Stimulated activated CD4-positive, alpha-beta T cell treated with anti-CD3 and anti-CD28 coated beads, TNF-alpha, amount 100 ng/mL, for 1 hour (primary cell): ENCODE measurements at places on chromosomes 12 and 14.

- no peak for DNase-seq
Observed at GRCh38 chr12:123149501-123150274, 1.2 kb downstream of the PITPNM2 start.

DNA sequence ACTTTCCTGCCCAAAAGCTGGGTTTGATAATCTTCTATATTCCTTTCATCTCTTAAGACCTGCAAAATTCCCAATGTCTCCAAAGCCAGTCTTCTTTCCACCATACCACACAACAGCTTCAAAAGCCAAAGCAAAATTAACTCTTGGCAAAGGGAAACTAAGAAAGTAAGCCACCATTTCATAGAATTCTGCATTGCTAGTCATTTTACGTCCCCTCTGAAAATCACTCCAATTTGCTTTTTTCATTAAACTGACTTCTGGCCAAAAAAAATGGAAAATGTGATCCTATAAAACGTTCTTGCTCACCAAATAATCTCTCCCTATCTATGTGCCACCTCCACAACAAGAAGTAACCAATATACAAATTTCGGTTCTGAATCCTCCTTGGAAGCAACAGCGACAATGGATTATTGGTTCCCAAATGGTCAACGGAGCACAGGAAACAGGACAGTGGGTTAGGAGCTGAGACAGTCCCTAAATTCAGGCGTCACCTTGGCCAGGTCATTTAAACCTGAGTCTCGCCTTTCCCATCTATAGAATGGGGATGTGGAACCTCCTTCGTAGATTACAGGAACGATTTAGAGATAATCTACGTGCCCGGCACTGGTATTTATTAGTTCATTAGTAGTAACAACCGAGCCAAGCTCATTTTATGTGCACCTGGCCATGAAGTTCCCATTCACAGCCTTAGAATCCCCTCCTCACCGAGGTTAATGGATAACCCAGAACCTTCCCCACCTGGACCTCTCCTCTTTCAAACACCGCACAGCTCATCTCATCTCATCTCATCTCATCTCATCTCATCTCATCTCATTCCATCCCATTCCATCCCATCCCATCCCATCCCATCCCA lies 1.2 kb downstream of the NT5DC3 start:
- DNase-seq = no peak

GRCh38 chr12:67647799-67648520 lies 585 bp upstream of the DYRK2 start:
- no peak for DNase-seq

DNA sequence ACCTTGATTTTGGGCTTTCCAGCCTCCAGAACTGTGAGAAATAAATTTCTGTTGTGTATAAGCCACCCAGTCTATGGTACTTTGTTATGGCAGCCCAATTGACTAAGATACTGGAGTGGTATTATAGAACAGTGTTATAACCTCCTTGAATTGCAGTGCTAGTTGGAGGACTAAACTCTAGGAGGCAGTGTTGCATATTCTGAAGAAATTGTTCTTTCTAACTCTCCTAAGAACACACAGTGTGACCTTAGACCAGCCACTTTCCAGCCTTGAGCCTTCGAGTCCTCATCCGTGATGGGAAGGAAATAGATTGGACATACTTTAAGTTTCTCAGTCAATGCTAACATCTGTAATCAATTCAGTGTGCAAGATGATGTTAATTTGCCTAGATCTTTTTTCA lies 22.4 kb upstream of the LRRC10 start:
- no peak for DNase-seq

- DNase-seq = no peak
Observed at GRCh38 chr12:116684891-116685290, 53.0 kb downstream of the SPRING1 start.

DNA sequence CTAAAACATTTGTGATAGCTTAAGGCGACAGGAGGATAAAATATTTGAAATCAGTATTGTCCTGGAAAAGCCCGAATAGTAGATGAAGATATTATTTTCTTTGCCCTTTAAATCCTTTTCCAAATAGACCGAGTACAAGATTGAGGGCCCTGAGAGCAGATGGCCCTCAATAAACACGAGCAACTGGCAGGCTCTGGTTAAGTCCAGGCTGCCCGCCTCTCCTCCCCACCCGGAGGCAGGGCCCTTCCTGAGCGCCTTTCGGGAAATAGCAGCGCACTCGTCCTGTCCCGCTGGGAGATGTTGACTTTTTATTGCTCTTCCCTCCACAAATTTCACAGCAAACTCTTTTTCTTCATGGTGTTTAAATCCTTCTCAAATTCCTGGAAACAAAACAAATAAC lies 50.8 kb upstream of the MAX start:
- no peak for DNase-seq

- DNase-seq = no peak
Observed at GRCh38 chr12:19657118-19657731, 217.9 kb downstream of the AEBP2 start.

- DNase-seq = no peak
Observed at GRCh38 chr12:4556735-4557530, 5.1 kb upstream of the DYRK4 start.

- no peak for DNase-seq
Observed at GRCh38 chr12:80681-81190, 14.2 kb downstream of the IQSEC3 start.

GRCh38 chr12:27207615-27208413 lies 36.3 kb upstream of the STK38L start:
- no peak for DNase-seq

DNA sequence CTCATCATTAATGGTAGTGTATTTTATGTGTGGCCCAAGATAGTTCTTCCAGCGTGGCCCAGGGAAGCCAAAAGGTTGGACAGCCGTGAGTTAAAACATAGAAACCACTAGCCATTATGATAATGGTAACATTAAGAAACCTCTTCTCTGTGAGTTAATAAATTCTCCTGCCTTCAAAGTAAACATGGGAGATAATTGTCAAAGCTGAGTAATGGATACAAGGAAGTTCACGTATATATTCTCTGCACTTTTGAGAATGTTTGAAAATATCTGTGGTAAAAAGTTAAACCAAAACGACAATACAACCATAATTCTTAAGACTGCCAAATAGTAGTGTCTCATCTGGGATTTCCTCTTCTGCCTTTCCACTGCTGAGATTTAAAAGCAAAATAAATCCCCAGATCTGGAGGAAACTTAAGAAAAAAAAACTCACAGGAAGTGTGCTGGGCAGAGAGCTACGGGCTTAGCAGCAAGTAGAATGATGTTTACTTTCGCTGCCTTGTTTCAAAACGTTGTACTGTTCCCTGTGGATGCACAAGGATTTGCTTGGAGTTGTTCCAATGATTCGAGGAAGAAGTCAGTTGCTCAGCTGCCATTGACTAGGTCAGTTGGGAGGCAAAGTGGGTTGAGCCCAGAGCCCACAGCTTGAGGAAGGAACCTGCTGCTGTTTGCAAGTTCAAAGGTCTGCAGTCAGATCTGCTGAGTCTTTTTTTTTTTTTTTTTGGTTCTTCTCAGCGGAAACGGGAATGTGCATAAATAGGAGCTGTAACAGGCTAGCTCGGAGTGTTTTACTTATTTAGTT lies 1.7 kb downstream of the TPCN1 start:
- DNase-seq = no peak

- no peak for DNase-seq
Observed at GRCh38 chr14:104271391-104271790, 133.0 kb downstream of the KIF26A start.

DNA sequence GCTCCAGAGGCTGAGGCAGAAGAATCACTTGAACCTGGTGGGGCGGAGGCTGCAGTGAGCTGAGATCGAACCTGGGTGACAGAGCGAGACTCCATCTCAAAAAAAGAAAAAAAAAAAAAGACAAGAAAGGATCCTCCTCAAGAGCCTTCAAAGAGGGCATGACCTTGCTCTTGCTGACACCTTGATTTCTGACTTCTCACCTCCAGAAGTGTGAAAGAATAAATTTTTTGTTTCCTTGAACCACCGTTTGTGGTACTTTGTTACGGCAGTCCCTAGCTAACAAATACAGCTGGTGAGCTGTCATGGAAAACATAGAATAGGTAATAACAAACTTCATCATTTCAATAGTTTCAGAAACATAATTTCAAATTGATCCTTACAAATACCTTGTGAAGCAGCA lies 1.9 kb upstream of the ACTR10 start:
- DNase-seq = no peak

DNA sequence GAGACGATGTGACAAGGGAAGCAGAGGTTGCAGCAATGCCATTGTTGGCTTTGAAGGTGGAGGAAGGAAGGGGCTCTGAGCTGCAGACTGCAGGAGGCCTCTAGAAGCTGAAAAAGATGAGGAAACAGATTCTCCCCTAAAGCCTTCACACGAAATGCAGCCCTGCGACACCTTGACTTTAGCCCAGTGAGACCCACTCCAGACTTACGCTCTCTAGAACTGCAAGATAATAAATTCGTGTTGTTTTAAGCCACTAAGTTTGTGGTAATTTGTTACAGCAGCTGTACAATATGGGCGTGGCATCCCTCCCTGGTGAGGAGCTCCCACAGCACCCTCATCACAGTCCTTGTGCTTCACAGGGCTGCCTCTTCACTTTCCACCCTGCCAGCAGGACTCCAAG lies 53.2 kb downstream of the GOLGA5 start:
- no peak for DNase-seq

GRCh38 chr12:59407799-59408198 lies 188.0 kb upstream of the SLC16A7 start:
- no peak for DNase-seq
